ENCODE measurements at places on chromosomes 16 and 17.

DNA sequence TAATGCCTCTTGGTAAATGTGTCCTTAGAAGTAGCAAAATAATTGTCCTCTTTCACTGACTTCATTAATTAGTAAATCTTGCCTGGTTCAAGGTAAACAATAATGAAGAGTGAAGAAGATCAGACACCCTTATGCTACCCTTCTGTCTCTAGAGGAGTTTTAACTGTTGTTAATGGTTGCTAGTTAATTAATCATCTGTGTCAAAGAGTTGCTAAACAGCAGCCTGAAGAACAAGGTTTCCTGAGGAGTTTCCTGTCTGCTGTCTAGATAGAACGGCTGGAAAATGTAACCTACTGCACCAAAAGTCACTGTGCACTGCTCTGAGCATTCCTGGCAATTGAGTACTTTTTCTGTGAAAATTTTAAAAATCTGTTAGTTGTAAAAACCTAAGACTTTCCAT, 131.3 kb downstream of the NLK start:
- peak; percentile 29 for DNase-seq

GRCh38 chr17:82129095-82129494, 31.1 kb upstream of the FASN start:
- no peak for DNase-seq

- DNase-seq, result no peak
Observed at GRCh38 chr17:11701911-11702310, 103.6 kb downstream of the DNAH9 start.

GRCh38 chr17:50916026-50916707, 50.0 kb upstream of the TOB1 start:
- DNase-seq, result no peak

DNA sequence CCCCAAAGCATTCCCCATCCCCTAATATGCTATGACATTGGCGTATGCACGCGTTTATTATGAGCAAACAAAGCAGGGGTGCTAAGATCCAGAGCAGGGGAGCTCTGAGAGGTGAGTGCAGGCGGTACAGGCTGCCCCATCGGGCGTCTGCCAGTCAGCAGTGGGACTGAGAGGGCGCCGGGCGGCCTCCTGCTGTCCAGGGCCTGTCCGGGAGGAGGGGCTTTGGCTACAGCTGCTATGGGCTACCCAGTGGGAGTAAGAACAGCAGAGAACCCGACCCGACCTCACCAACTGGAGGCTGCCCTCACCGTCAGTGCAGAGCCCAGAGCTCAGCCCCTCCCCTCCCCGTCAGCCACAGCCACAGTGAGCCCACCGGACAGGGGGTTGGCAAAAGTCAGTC, 18.5 kb upstream of the AATK start:
- DNase-seq, result peak; percentile 16

DNA sequence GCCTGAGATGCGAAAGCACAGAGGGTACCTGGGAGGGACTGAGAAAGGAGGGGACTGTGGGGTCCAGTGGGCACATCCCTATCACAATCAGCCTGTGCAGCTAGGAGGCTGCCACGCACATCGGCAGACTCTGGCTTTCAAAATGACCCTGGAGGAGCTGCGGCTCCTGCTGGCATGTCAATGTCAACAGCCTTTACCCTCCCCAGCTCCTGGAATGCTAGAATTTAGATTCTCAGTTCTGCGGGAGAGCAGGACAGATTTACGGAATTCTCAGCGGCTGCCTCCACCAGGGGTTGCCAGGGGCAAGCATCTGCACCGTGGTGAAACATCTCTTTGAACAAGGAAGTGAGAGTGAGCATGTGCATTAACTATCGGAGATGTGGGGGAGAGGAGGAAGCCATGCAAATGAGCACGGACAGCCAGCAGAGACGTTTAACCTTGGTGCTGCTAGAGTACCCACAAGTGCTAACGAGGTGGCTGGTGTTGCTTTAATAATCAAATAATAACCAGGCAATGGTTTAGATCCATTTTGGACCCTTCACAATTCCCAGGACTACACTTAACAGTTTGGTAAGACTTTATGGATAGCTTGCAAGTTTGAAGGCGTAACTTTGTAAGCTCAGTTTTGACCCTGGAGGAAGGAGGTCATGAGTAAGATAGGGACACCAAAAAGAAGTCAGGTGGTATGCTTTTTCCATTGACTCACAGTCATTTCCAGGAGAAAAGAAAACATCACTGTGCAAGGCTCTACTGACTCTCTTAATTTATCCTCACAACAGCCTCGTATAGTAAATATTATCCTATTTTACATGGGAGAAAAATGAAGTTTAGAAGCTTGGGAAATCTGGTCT, 54.1 kb downstream of the XYLT1 start:
- peak; percentile 88 for DNase-seq
